ENCODE measurements at places on chromosomes 4 and X.

- H3K27me3 ChIP-seq, result no peaks in the 10 kb centered on the region
- no peak for DNase-seq
- H3K27ac ChIP-seq, result no peak overlapping the region
- H3K4me3 ChIP-seq, result no peak overlapping the region
- H3K4me1 ChIP-seq, result peaks cover 16% of the 10 kb centered on the region
These were observed 15.9 kb upstream of the PIM2 start for GRCh38 chrX:48934581-48935300.

DNA sequence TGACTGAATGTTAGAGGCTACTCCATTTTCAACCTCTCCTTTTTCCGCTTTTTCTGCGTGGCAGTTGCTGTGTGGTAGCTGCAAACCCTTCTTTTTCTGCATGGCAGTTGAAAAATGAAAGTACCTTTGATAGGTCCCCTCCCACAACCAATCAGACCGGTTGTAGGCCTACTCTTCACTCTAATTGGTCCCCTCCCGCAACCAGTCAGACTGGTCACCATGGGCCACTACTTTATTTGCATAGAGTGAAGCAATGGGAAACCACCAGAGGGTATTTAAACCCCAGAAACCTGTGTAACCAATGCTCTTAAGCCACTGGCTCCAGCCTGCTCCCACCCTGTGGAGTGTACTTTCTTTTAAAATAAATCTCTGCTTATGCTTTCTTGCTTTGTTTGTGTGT is 877.8 kb downstream of the FAM133A start:
- no peak for DNase-seq
- no peaks in the 10 kb centered on the region for H3K27me3 ChIP-seq
- no peaks in the 10 kb centered on the region for H3K4me1 ChIP-seq
- H3K36me3 ChIP-seq, result no peaks in the 10 kb centered on the region

- H3K4me1 ChIP-seq, result no peaks in the 10 kb centered on the region
- DNase-seq, result no peak
- no peak overlapping the region for H3K4me3 ChIP-seq
These were observed 542.7 kb upstream of the NR3C2 start for GRCh38 chr4:148984951-148985350.

- no peak for DNase-seq
- no peak overlapping the region for H3K4me3 ChIP-seq
- no peak overlapping the region for H3K27ac ChIP-seq
- H3K4me1 ChIP-seq, result peaks cover 9% of the 10 kb centered on the region
- H3K36me3 ChIP-seq, result peaks cover 12% of the 10 kb centered on the region
- H3K27me3 ChIP-seq, result peaks cover 4% of the 10 kb centered on the region
These were observed 32.8 kb downstream of the CLDN2 start for GRCh38 chrX:106952988-106953387.

- no peaks in the 10 kb centered on the region for H3K27me3 ChIP-seq
- H3K4me1 ChIP-seq, result no peaks in the 10 kb centered on the region
- H3K4me3 ChIP-seq, result no peak overlapping the region
- no peak overlapping the region for H3K27ac ChIP-seq
- no peak for DNase-seq
These were observed 538.1 kb downstream of the STIM2 start for GRCh38 chr4:27398631-27399310.

GRCh38 chr4:100635899-100636298 is 118.1 kb upstream of the EMCN start:
- H3K4me1 ChIP-seq, result no peaks in the 10 kb centered on the region
- H3K36me3 ChIP-seq, result no peaks in the 10 kb centered on the region
- H3K4me3 ChIP-seq, result no peak overlapping the region
- no peaks in the 10 kb centered on the region for H3K27me3 ChIP-seq
- no peak for DNase-seq

DNA sequence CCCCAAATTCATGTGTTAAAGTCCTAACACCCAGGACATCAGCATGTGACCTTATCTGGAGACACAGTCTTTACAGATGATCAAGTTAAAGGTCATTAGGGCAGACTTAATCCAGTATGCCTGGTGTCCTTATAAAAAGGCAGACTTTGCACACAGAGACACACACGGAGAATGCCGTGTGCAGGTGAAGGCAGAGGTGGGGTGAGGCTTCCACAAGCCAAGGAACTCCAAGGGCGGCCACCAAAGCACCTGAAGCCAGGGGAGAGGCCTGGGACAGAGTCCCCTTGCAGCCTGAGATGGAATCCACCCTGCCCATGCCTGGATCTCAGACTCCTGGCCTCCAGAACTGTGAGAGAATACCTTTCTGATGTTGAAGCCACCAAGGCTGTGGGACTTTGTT is 26.1 kb upstream of the SORCS2 start:
- no peak overlapping the region for H3K27ac ChIP-seq
- H3K4me3 ChIP-seq, result no peak overlapping the region
- H3K27me3 ChIP-seq, result no peaks in the 10 kb centered on the region
- H3K4me1 ChIP-seq, result no peaks in the 10 kb centered on the region

DNA sequence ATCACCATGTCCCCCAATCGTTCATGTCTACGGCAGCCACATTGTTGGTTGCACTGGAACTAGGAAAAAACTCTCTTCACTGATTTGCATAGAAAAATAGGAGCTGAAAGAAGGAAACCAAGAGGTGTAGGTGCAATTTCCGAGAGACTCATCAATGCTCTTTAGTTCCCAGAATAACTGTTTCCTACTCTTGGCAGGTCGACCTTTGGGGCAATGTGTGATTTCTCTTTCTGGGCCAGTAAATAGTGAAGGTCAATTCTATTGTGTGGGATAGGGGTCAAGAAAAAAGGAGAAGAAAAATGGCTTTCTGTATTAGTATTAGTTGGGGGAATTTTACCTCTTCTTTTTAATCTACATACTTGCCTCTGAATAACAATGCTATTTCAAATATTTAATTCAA is 55.9 kb upstream of the PDE5A start:
- H3K4me1 ChIP-seq, result no peaks in the 10 kb centered on the region
- H3K36me3 ChIP-seq, result no peaks in the 10 kb centered on the region
- H3K27ac ChIP-seq, result no peak overlapping the region

DNA sequence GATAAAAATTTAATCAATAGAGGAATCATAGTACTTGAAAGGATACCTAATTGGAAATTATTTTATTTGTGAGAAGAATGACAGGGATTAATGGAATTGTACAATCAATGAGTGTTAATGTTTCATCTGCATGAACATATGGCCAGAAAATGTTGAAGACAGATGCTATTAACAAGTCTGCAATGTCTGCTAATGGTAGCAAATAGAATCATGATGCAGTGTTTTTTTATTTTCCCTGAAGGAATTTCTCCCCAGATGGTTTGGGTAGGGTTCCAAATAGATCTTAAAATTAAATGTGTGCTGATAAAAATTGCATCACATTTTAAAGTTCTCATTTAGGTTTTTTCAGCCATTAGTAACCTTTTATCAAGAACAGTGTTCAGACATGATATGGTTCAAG is 291.3 kb upstream of the TRAM1L1 start:
- H3K27me3 ChIP-seq, result no peaks in the 10 kb centered on the region
- no peaks in the 10 kb centered on the region for H3K36me3 ChIP-seq
- DNase-seq, result no peak
- H3K4me3 ChIP-seq, result no peak overlapping the region

All from tibial nerve (tissue), 4 donors.